ENCODE measurements at places on chromosomes 2 and 18.

DNA sequence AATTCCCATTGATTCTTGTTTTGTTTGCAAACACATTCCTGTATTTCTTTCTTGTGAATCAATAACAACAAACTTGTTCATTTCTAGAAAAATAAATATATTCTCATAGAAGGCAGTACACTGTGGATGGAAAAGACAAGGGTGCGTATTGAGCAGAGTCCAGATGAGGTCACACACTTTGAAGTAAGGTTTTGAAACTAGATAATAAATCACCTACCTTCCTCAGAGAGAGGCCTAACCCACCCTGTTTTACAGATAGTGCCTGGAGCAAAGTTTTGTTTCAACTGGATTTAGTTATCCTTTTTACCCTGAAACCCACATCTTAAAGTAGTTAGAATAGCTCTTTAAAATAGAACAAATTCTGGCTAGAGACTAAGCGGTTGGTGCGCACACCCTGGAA, 137.1 kb upstream of the PIEZO2 start:
- no peak for DNase-seq

DNA sequence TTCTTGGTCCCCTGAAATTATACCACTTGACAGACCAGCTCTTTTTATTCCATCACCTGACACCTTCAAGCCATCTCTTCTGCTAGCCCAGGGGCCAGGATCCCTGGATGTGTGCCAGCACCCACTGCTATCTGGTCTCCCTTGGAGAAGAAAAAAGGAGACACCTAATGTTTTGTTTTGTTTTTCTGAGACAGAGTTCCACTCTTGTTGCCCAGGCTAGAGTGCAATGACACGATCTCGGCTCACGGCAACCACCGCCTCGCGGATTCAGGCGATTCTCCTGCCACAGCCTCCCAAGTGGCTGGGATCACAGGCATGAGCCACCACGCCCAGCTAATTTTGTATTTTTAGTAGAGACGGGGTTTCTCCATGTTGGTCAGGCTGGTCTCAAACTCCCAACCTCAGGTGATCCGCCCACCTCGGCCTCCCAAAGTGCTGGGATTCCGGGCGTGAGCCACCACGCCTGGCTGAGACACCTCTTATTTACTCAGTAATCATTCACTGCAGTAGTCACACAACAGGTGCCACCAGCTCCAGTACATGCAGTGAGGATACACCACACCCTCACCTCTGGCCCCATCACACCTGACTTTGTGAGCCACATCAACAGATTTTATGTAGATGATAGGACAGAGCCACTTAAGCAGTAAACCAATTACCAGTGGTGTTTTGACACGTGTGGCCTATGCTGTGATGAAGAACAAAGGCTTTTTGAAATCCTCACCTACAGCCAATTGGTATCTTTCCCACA, 42.8 kb upstream of the PCBP1 start:
- no peak for DNase-seq

DNA sequence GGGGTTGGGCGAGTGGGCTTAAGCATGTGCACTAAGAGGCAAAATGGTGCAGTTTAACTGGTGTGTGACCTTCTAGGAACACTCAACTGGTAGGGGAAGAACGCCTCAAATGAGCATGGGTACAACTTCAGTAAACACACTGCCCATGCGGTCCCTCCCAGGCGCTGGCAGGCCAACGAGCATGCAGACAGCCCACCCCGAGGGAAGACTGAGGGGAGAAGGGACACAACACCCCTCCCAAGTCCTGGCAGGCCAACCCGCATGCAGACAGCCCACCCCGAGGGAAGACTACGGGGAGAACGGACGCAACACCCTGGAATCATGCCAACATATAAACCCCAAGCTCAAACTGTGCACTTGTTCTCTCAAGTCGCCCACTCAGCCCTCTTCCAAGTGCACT, 456.0 kb downstream of the FBXO15 start:
- DNase-seq: no peak

GRCh38 chr2:1567556-1568344, 154.5 kb downstream of the TPO start:
- DNase-seq: no peak

DNA sequence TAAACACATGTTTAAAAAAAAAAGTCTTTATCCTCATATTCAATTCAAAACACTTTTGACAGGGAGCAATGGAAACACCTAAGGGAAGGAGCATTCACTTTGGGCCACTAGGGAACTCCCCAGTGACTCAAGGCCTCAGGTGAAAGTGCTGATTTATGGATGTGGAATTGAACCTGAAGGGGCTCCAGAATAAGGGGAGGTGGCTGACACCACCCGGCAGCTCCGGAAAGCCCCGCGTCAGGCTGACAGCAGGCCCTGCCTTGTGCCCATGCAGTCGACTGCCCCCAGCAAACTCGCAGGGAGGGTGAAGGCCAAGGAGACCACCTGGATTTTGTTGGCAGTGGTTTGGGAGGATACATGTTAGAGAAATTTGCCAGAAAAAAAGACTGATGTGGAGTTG, 275.3 kb upstream of the NCKAP5 start:
- DNase-seq: no peak

GRCh38 chr2:149089068-149089467, 50.6 kb downstream of the LYPD6B start:
- peak; percentile 38 for DNase-seq

- DNase-seq: no peak
Measured at GRCh38 chr2:109254174-109254904, 125.3 kb downstream of the SH3RF3 start.

DNA sequence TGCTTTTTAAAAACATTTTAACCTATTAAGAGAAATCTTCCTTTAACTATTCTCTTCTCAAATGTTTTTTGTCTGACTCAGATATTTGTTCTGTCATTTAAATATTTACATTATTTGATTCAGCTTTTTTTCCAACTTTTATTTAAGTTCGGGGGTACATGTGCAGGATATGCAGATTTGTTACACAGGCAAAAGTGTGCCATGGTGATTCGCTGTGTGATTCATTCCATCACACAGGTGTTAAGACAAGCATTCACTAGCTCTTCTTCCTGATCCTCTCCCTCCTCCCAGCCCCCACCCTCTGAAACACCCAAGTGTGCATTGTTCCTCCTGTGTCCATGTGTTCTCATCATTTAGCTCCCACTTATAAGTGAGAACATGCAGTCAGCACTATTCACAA, 19.4 kb downstream of the SP100 start:
- no peak for DNase-seq

DNA sequence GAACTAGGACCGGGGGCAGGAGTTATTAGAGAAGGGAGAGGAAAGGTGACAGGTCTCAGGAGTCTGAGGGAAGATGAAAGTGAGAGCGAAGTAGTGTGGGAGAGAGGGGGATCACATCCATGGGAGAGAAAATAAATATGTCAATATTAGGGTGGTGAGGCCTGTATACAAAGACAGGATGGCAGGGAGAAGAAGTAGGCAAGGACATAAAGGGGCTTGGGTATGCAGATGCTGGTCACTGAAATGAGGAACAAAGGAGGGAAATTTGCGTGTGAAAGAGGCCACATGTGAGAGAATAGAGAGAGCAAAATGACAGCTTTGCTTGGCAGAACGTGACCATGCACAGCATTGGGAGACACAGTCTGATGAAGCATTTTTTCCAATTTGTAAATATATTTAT, 13.6 kb downstream of the METAP1D start:
- DNase-seq: no peak

DNA sequence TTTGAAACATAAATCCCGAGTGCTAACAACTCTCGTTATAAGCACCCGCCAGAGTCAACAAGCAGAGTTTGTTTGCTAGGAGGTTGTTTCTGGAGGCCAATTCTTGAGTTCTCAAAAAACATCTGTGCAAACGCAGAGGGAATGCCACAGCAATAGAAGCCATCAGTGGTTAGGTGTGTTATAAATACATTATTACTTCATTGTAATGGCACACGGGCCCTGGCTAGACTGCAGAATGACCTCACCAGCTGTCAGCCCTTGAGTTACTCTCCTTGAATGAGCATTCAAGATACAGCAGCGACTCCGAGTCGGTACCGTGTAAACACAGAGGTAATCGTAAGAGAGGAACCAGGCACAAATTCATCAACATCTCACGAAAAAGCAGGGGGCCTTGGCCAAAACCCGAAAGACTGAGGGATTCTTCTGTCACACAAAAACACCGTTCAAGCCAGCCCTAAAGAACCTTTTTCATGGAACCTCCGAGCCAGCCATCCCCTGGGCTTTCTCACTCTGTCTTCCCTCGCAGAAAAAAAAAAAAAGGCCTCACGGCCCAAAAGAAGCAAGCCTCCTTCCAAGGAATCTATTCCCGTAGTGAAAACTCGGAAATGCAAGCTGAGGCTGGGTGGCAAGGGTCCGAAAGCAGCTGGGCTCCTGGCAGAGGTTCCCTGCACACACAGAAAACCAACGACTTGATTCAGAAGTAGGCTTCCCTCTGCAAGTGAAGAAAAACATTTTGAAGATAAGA, 133.7 kb upstream of the MEIS1 start:
- DNase-seq: no peak

DNA sequence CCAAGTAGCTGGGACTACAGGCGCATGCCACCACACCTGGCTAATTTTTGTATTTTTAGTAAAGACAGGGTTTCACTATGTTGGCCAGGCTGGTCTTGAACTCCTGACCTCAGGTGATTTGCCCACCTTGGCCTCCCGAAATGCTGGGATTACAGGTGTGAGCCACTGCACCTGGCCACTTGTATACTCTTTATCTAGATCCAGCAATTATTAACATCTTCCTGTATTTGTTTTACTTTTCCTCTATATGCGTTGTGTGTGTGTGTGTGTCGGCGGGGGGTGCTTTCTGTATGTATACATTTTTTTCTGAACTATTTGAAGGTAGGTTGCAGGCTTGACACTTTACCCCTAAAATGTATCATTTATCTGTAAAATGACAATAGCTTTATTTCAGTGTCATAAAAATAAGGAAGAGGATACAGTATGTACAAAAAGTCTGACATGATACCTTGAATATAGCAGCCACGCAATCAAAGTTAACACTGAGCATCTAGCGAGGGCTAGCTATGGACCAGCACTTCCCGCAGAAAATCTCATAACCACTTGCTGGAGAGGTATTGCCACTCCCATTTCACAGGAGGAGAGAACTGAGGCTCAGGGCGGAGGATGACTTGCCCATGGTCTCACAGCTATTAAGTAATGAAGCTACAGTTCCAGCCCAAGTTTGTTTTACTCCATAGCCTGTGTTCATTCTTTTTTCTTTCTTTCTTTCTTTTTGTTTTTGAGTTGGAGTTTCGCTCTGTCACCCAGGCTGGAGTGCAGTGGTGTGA, 251.3 kb downstream of the MYCN start:
- DNase-seq: no peak

GRCh38 chr18:70448588-70448987, 159.7 kb downstream of the SOCS6 start:
- DNase-seq: no peak

- DNase-seq: no peak
Measured at GRCh38 chr2:51120754-51121280, 88.9 kb upstream of the NRXN1 start.

DNA sequence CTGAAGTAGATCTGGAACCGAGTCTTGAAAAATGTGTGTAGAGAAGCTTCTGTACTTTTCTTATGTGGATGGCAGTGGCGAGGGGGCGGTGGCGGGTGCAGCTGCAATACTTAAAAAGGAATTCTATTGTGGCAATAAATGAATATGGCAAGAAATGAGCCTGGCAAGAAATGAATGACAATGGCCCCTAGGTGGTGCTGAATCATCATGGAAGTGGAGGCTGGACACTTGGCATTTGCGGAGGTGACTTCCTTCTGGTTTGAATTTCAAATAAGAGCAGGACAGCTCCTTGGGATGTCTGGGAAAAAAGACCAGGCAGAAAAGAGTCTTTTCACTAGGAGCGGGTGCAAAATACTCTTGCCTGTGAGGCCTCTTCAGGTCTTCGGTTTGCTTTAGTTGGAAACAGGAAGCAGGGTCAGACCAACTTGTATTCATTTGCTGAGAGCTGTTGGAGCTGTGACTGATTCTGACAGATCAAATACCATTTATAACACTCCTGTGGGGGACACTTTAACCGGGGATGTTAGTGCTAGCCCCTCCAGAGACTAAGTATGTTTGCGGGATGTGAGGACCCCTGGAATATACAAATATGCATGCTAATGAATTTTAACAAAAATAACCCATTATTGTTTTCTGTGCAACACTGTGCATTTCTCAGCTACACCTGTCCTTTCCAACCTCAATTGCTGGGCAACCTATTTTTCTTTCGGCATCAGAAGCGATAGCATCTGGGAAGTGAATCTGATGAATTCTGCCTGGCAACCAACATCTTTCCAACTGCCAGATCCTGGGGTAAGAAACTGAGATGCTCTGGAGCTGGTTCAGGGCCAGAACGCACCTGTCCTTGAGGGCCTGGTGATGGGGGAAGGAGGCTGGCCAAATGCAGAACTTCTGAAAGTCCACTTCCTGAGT, 35.4 kb downstream of the FASTKD2 start:
- DNase-seq: peak; percentile 78

DNA sequence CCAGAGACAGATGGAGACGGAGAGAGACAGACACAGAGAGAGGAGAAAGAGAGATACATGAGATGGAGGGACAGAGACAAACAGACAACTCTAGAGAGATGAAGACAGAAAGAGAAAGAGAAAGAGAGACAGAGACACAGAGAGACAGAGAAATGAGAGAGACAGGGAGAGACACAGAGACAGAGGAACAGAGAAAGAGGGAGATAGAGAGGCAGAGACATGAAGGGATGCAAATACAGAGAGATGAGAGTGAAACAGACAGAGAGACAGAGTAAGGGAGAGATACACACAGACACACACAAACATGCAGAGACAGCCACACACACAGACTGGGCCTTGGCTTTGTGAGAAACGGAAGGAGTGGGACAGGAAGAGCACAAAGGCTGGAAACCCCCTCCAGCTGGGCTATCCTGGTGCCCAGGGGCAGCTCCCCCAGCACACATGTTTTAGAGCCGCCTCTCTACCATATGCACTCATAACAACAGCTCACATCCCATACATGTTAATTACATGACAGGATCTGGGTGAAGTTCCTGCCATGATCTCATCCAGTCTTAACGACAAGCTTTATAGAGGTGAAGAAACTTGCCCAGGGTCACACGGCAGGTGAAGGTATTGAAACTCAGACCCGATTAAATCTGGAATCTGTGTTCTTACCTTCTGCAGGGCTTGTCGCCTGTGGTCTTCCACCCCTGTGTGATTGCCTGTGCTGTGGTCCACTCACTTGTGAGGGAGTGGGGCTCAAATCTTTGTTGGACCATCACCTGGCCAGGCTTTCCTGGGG, 32.4 kb downstream of the IL18R1 start:
- DNase-seq: no peak

DNA sequence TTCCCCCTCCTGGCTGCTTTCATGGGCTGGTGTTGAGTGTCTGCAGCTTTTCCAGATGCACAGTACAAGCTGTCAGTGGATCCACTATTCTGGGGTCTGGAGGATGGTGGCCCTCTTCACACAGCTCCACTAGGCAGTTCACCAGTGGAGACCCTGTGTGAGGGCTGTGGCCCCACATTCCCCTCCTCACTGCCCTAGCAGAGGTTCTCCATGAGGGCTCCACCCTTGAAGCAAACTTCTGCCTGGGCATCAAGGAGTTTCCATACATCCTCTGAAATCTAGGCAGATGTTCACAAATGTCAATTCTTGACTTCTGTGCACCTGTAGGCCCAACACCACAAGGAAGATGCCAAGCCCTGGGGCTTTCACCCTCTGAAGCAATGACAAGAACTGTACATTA, 1386.2 kb upstream of the ACVR2A start:
- DNase-seq: no peak
